ENCODE measurements at places on chromosomes 4 and X.
A peak's percentile ranks its signal among the peaks of the same experiment; 100 is the strongest.

- no peak for DNase-seq
These were observed 135.3 kb downstream of the ZNF518B start for GRCh38 chr4:10321931-10322330.

- no peak for DNase-seq
These were observed 204.9 kb downstream of the SMARCA1 start for GRCh38 chrX:129318375-129318774.

DNA sequence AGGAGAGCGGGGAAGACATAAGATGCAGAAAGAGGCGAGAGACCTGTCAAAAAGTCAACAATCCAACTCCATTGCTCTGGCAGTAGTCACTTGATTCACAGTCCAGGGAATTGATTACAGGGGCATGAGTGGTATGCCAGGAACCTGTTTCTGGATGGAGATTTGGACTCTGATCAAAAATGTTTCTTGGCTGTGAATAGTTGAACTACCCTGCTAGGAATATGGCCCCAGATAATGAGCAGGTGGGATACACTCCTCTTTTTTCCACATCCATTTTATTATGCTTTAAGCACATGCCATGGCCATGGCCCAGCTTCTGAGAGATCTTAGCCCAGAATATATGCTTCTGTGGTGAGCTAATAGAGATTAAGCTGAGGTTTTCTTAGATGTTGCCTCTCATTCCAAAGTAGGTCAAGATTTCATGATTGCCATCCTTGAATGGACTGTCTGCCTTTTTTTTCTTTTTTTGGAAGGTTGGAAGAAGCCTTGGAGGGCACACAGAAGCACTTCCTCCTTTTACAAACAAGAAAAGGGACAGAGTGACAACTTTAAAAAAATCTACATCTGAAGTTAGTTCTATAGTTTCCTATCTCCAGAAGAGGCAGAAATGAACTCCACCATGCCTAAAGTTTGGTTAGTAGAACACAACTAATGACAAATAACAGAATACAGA is 121.9 kb downstream of the KIT start:
- DNase-seq, result no peak

- no peak for DNase-seq
These were observed 32.2 kb downstream of the ZCCHC12 start for GRCh38 chrX:118855681-118856310.

DNA sequence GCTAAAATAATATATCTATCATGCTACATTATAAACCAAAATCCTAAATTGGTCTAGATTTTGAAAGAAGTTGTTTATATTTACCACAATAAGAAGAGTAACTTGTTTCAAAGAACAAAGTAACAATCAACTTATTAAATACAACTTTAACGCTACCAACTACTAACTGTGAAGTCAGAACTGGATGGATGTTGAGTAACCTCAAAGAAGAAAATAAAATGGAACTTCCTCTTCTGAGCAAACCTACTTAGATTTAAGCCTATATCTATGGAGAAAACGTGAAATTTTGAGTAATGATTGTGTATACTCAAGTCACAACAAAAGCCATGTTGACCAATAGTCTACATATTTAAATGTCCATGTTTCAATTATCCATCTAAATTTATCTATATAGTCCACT is 25.7 kb downstream of the SH3RF1 start:
- no peak for DNase-seq

GRCh38 chr4:69849969-69850368 is 10.0 kb downstream of the SULT1E1 start:
- DNase-seq, result no peak

DNA sequence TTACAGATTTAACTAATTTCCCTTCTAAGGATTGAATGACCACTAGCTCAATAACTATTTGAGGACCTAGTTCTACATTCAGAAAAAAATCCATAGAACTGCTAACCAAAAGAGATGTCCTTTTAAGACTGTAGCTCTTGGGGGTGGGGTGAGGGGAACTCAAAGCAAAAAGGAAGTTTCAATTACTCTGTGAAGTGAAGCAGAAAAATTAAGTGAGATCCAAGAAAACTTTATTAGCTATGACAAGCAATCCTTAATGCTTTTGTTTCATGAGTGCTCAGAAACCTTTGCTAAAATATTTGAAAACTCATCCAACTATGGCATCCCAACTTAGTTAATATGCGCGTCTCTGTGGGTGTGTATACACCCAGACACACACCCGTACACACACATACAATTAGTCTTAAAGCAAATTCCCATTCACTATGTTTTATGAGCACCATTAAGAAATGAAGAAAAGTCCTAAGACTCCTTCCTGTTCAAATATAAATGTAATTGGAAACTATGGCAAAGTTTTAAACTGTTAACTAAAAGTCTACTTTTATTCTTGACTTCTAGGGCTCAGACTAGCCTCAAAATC is 44.5 kb downstream of the GPC4 start:
- DNase-seq, result no peak

GRCh38 chr4:25141592-25141991 is 18.7 kb downstream of the SEPSECS start:
- no peak for DNase-seq

- DNase-seq, result no peak
These were observed 1.8 kb upstream of the ZCCHC4 start for GRCh38 chr4:25310803-25311166.

DNA sequence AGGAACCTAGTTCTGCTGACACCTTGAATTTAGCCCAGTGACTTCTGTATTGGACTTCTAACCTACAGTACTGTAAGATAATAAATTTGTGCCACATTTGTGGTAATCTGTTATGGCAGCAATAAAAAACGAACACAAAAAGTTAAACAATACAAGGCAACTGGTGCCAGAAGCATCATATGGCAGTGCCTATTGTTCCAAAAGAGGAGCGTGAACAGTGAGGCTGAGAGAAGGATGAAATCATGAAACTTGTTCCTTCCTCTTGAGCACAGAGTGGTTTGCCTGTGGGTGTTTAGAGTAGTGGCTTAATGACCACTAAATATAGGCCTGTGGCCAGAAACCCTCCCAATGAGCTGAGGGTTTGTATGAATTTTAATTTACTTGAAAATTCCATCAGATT is 69.7 kb upstream of the PGRMC2 start:
- no peak for DNase-seq

- DNase-seq, result no peak
These were observed 8.8 kb downstream of the FNIP2 start for GRCh38 chr4:158777423-158778155.

DNA sequence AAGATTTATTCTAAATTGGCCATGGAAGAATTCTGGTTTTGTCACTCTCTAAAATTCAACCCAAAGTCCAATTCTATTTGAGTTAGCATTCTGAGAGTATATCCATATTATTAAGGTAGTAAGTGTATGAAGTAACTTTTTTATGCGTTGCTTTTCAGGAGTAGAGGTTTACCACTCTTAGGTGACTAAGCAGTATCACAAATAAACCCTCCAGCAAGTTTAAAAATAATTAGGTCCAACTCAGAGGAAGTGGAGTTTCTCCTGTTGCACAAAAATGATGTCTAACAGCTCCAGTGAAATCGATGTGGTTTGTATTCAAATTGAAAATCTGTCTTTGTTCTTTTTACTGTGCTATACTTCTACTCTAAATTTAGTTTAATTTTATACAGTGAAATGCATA is 6.6 kb downstream of the SCML1 start:
- DNase-seq, result no peak

GRCh38 chr4:169115897-169116254 is 105.8 kb upstream of the CBR4 start:
- peak; percentile 91 for DNase-seq

DNA sequence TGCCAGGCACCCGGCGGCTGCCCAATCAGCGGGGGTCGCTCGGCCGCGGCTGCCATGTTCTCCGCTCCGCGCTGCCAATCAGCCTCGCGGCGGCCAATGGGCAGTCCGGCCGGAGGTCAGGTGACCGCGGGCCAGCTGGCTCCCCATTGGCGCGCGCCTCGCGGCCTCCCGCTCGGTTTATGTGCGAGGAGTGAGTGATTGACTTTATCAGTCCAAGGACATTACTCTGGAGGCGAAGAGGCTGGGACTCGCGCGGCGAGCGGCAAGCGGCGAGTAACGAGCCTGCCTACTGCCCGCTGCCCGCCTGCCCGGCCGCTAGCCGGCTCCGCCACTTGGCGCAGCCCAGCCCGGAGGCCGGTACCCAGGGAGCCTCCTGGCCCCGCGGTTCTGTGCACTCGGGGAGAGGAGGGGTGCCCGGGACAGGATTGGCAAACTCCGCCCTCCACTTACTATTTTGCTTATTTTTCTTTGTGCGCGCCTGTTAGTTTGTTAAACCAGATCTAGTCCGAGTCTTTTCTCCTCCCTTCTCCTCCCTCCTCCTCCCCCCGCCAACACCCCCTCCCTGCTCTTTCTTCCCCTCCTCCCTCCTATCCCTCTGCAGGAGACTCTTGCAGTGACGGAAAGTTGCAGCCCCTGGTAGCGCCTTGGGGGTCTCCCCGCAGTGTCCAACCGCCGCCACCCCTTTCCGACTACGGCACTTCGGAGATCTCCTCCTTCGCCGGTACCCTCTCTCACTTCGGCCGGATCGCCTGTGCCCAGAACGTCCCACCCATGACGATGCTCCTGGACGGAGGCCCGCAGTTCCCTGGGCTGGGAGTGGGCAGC is at the start of gene ZIC3:
ZIC3 (plus strand) TSS at position 207 of the 825 bp plus-strand sequence; CDS start at position 772, 565 bp downstream.
- no peak for DNase-seq

- DNase-seq, result no peak
These were observed 1026.6 kb downstream of the RAPGEF2 start for GRCh38 chr4:160129439-160129838.

DNA sequence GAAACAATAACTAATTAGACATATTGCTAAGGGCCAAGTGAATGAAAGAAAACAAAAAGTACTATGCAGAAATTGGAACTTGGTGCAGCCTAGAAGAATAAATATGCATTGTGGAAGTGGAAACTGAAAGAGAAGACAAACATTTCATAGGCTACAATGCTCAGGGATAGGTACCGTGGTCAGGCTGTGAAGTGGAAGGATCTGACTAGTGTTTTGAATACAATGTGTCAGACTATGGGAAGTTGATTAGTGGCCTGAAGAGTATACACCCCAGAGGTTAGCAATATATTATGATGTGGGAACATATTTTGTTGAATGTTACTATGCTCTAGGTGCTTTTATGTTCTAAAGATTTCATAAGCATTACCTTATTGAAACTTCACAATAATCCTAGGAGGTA is 36.8 kb downstream of the GPRIN3 start:
- no peak for DNase-seq

DNA sequence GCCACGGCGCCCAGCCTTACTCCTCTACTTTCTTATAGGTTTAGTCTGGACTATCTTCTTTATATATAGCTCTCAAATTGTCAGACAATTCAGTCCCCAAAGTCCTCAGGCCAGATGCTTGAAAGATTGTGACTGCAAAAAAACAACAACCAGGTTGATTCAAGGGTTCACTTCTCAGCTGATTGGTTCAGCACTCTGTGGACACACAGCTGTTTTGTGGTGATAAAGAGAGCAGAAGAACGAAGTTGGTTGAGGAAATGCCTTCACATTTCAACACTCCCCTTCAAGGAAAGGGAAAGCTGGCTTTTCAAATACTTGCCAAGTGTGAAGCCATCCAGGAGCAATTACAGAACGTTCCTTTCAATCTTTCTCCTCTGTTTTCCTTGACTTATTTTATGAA is 166.8 kb downstream of the SHROOM3 start:
- no peak for DNase-seq

DNA sequence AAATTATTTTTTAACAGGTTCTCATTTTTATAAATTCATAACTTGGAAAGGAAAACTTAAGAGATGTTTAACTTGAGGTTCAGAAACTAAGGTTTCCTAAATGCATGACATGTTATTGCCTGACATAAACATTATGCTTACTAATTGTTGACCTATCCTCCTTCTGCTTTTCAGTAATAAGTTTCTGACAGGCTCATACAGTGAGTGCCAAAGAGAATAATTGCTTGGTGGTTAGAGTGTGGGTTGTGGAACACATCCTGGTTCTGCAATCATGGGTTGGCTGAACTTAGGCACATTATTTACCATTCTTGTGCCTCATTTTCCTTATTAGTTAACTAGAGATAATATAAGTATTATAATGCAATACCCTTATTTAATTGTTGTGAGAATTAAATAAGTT is 56.5 kb downstream of the BMPR1B start:
- no peak for DNase-seq

GRCh38 chrX:53639257-53639656 is 47.3 kb downstream of the HUWE1 start:
- DNase-seq, result no peak

All from AG09319 (cell line).